Frontal cortex (tissue), 4 donors: ENCODE measurements at places on chromosomes 1 and 21.

GRCh38 chr1:40756523-40756922 is 27.1 kb upstream of the KCNQ4 start:
- DNase-seq = no peak

- no peak for DNase-seq
Measured at GRCh38 chr1:214952648-214953047, 129.9 kb upstream of the KCNK2 start.

GRCh38 chr1:26070296-26070962 is 3.0 kb upstream of the TRIM63 start:
- no peak for DNase-seq

- DNase-seq = peak; percentile 47
Measured at GRCh38 chr1:23799570-23800399, 769 bp downstream of the GALE start.

DNA sequence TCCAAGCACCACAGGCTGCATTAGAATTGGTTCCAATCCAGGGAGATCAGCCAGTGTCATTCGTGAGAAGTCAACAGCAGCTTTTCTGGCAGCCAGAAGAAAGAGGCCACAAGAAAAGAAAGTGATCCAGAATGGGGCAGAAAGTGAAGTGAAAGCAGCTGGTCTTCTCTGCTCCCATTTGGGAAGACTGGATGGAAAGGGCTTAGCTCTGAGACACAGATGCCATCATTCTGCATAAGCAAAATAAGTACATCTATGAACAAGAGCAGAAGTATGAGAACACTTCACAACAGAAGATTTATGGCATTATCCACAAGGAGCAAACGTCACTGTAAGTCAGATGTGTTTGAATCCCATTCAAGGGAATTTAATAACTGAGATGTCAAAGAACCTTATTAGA is 326.5 kb upstream of the ESRRG start:
- DNase-seq = no peak

GRCh38 chr1:49389699-49390098 is 613.0 kb upstream of the BEND5 start:
- no peak for DNase-seq

- no peak for DNase-seq
Measured at GRCh38 chr1:52599236-52599635, 2.9 kb upstream of the GPX7 start.

GRCh38 chr1:223682502-223682901 is 17.0 kb upstream of the CAPN8 start:
- DNase-seq = no peak

- no peak for DNase-seq
Measured at GRCh38 chr1:156172696-156173470, 19.5 kb downstream of the SEMA4A start.

DNA sequence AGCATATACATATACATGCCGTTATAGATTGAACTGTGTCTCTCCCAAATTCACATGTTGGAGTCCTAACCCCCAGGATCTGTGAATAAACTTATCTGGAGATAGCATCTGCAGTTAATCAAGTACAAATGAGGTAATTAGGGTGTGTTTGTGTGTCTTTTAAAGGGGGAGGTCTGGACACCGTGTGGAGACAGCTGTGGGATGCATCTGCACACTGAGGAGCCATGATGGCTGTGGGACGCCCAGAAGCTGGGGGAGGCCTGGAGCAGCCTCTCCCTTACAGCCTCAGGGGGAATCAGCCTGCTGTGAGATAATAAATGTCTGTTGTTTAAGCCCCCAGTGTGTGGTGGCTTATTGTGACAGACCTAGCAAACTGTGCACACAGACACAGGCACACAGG is 51.8 kb upstream of the COL18A1 start:
- no peak for DNase-seq

DNA sequence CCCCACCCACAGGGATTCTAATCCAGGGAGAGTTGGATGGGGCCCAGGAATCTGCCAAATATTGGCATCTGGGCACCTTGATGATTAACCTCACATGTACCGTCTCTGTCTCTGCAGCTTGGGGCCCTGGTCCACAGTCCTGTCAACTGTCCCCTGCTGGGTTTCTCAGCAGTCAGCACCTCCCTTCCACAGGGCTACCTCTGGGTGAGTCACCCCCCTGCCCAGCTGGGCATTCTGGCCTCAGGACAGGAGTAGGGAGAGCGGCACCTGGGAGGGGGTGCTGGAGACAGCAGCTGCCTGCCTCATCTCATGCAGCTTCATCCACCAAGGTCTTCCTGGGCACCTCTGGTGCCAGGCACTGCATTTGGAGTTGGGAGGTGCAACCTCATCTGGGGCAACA is 100.6 kb upstream of the ACTL8 start:
- DNase-seq = no peak

GRCh38 chr21:34688145-34688544 is 19.4 kb downstream of the CLIC6 start:
- peak; percentile 19 for DNase-seq

DNA sequence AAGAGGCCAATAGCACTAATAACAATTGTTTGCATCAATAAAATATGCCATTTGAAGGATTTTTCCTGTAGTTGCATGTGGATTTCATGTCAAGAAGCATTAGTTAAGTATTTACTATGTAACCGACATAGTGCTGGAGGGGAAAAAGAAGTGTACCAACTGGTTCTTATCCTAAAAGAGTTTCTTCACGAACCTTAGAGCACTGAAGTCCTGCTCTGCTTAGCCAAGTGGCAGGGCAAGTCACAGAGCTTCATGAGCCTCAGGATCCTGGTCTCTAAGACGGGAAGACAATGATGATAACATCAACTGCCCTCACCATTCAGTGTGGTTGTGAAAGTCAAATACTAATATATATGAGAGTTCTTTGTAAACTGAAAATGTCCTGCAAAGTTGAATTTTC is 14.1 kb downstream of the KIAA0040 start:
- DNase-seq = no peak

GRCh38 chr1:3577711-3578432 is 33.4 kb downstream of the MEGF6 start:
- no peak for DNase-seq

GRCh38 chr1:196467230-196467925 is 140.9 kb downstream of the KCNT2 start:
- DNase-seq = no peak

GRCh38 chr1:11138952-11139351 is 39.3 kb upstream of the EXOSC10 start:
- no peak for DNase-seq

DNA sequence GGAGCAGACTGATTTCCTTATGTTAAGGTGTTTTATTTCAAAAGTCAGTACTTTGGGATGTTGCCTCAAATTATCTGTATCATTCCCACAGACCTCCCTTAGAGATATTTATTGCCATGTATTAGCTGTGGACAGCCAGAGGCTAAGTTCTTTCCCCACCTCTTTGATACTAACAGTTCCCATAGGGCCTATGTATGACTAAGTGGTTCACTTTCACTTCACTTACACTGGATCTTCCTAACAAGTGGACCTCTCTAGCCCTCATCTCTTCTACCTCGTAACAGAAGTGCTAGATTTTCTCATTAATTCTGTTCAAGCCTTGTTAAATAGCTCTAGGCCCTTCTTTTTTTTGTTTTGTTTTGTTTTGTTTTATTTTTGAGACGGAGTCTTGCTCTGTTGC is 6.2 kb downstream of the TRAF5 start:
- no peak for DNase-seq

DNA sequence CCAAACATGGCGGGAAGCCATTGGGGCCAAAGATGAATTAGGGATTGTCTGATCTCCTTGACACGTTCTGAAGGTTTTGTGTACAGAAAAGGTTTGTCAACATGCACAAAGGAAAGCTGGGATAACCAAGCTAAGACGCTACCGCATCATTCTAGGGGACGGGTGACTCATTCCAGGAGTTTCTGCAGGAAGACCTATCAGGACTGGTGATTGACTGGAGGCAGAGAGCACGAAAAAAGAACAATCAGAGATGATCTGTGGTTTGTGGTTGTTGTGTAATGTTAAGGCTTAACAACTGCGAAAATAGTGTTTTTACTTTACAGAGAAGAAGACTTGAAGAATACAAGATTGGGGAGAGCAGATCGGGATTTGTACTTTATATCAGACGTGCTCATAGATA is 22.2 kb upstream of the ERG start:
- no peak for DNase-seq

DNA sequence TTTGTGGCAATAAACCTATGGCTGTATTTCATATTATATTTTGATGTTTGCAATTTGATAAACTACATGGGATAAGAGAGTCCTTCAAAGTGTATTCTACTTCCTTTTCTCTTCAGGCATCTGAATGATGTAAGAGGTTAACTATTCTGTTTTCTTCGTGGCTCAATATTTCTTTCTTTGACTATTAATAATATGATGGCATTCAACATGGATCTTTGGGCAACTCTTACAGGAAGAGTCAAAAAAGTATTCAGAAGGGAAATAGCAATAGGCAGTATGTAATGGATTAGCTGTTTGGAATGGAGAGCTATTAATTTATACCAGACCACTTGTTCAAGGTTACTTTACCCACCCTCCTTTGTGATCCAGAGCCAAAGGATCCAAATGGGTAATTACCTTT is 74.4 kb downstream of the HMCN1 start:
- DNase-seq = no peak

DNA sequence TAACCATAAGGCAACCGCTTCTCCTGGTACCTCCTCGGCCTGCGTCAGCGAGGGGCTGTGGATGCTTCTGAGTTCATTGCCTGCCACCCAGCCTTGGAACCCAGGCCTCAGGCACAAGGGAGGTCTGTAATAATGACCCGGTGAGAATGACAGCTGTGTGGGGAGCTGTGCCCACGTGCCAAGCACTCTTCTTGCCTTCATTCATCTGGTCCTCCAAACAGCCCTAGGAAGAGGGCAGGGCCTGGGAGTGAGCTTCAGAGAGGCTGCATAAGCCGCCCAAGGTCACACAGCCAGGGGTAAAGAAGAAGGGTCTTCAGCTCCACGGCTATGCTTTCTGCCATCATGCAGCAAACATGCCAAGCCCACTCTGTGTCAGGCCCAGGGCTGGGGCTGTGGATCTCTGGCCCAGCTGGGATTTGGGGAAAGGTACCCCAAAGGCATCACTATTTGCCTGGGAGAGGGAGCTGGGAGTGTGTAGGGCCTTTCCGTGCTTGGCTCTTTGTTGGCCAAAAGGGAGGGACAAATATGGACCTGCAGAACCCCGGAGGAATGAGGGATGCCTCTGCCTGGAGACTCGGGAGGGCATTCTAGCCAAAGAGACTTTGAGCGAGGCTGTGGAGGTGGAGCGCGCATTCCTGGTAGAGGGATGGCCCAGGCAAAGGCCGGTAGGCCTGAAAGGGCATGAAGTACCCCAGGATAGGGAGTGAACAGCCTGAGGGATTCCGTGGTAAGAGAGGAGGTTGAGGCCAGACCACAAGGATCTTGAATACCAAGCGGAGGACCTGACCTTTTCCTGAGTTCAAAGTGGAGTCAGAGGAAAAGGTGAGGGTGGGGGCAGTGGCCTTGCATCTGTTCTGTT is 10.1 kb upstream of the EDN2 start:
- no peak for DNase-seq

DNA sequence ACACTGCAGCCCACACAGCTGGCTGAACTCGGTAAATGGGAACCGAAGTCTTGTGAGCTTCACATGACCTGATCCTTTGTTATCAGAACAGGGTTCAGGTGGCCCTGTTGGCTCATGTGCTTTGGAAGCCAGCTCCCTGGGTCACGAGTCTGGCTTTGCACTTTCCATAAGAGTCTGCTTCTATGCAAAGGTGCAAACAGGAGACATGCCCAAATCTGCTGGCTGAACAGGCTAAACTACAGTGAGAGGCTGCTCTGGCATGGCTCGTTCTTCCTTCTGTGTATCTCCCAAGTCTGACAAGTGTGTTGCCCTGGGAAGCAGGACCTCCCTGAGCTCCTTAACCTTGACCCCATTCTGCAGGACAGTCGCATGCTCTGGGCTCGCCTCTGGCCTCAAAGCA is 549.6 kb downstream of the KIF26B start:
- no peak for DNase-seq

GRCh38 chr1:190376044-190376443 is 101.6 kb downstream of the BRINP3 start:
- no peak for DNase-seq

GRCh38 chr1:151142411-151143056 is 3.9 kb downstream of the SEMA6C start:
- no peak for DNase-seq

- DNase-seq = no peak
Measured at GRCh38 chr1:3883194-3883925, 16.7 kb downstream of the C1orf174 start.

GRCh38 chr1:76786222-76786621 is 81.1 kb upstream of the ST6GALNAC5 start:
- DNase-seq = no peak

DNA sequence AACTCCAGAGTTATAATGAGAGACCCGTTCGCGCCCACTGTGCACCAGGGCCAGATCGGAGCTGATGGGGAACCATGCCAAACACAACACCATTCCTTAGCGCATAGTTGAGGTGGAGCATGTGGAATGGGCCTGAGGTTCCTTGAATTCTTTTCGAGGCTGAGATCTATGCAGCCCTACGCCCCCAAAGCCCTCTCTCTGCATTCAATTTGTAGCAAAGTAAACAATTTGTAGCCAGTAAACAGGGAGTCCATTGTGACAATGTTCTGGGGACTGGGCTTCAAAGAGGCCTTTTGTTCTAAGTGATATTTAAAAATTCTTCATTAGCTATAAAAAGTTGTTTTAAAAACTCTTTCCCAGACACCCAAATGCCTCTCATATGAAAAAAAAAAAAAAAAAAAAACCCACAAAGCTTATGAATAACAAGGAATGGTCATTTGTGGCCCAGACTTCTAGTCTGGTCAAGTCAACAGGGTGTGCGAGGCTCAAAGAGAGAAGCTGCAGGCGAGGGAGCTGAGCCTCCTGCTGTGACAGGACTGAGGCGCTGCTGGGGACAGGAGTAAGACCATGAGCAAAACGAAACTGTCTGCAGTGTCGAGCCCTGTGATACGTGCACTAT is 30.6 kb upstream of the KCNE2 start:
- no peak for DNase-seq
